ENCODE measurements at places on chromosomes 6 and 20.

DNA sequence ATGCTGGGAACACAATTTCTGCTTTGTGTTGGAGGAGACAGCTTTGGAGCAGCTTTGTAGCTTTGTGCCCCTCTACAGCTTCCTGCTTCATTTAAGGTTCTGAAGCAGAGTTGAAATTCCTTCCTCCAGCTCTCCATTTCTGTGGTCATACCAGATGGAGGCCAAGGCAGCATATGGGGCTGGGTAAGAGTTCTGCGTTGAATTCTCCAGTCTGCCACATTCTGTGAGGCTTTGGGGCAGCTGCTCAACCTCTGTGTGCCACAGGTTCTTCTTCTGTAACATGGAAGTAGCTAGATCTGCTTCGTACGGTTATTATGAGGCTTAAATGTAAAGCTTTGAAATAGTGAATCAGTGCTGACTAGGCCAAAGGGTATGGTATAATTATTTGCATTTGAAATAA lies 2.9 kb upstream of the TRIM26 start:
- no peak for DNase-seq

DNA sequence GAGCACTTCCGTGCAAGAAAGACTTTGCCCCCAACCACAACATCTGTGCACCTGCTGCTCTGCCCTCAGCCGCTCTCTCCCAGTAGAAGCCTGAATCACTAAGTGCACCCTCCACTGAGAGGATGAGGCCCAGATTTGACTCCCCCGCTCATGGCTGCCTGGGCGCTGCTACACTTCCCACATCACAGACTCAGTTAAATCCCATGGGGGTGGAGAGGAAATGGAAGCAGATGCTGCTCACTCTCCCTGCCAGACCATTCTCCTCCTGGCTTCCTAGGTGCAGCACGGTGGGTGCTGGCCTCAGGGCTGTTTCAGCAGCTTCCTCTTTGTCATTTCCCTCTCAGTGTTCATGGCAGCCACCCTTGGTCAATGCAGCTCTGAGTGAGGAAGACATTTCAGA lies 4.8 kb downstream of the CST5 start:
- DNase-seq, result no peak

GRCh38 chr6:90739802-90740201 lies 152.9 kb upstream of the MAP3K7 start:
- no peak for DNase-seq

GRCh38 chr6:121810158-121811032 lies 374.9 kb downstream of the GJA1 start:
- DNase-seq, result no peak

DNA sequence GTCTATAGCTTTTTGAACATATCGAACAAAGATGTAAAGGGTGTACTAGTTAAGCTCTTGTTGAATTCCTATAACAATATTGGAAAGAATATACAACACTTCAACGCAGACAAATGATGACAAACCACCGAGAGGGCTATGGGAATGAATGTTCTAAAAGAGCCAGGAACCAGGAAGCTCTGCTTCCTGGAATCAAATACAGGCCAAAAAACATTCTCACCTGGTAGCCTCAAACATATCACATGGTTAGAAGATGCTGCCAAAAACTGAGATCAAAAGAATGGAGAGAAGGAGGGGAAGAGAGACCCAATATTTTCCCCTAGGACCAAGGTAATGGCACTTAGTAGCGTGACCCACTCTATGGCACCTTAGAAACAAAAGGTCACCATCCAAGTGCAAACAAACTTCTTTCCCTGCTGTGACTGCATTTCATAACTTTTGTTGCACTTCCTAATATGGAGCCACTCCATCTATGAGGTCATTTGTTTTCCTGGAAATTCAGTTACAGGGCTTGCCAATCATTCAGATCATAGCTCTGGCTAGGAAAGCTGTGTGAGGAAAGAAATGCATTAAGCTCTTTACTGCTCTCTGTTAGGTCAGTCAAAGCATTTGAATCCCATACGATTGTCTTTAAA lies 199.2 kb upstream of the NT5E start:
- DNase-seq, result peak; percentile 33

DNA sequence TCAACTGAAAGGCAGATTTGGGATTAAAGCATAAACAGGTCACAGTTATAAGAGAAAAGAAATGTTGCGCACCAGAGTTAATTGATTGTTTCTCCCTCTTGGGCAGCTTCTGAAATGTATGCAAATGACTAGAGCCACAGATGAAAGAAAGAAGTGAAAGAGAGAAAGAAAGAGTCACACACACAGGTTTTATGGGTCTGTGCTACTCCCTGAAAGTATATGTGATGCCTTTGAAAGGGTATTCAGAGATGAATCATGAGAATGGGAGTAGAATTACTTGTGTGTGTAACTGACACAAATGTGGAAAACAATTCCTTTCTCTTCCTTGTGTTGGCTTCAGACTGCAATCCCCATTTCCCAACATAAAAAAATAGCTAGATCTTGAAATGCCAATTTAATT lies 196.9 kb downstream of the FOXA2 start:
- peak; percentile 44 for DNase-seq

GRCh38 chr20:59316911-59317731 lies 16.7 kb downstream of the EDN3 start:
- no peak for DNase-seq

DNA sequence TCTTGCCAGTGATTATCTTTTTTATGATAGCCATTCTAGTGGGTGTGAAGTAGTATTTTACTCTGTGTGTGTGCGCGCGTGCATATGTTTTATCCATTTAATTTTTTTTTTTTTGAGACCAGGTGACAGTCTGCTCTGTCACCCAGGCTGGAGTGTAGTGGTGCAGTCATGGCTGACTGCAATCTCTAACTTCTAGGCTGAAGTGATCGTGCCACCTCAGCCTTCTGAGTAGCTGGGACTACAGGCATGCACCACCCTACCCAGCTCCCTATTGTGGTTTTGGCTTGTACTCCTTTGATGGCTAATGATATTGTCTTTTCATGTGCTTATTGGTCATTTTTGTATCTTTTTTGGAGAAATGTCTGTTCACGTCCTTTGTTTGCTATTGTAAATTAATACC lies 33.3 kb downstream of the ITCH start:
- no peak for DNase-seq

DNA sequence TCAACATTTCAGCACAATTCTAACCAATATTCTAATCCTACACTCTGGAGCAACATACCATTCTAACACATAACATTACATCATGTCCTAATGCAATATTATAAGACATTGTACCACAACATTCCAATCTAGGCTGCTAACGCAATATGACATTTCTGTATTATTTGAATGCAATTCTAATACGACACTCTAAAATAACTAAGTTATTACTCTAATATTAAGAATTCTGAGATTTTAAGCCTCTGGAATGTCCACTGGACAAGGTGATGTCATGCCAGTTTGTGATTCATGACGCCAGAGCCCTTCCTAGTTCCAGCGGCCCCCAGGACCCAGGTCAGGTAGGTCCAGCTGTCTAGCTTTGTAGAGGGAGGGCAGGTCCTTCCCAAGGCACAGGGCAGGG lies 69.7 kb upstream of the SIRPA start:
- peak; percentile 71 for DNase-seq

DNA sequence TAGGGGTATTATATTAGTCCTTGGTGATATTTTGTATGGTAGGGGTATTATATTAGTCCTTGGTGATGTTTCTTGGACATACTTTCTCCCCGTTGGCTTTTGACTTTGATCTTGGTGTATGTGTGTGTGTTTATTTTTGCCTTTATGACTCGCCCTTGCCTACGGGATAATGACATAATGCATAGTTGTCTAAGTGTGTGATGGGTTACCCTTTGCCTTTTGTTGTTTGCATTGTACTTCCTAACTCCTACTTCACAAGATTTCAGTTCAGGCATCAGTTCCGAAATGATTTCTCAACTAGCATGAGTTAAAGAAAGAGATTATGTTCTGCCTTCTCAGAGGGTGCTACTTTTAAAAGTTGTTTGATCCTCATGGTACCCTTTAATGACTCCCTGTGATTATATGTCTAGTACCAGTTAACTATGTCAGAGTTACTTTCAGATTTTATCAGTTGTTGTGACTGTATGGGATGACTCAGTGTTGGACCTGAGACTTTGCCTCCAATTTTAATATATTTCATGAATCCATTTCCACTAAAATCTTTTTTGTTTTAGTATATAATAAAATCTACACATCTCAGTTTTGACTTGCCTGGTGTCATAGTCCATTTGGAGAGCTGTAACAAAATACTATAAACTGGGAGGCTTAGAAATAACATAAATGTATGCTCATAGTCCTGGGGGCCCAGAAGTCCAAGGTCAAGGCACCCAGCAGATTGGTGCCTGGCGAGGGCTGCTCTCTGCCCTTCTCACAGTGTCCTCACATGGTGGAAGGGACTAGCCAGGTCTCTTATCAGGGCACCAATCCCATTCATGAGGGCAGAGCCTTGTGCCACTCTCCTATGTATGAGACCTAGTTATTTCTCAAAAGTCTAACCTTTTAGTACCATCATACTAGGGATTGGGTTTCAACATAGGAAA lies 34.1 kb downstream of the CDYL start:
- DNase-seq, result peak; percentile 91

GRCh38 chr20:33803921-33804337 lies 7.2 kb upstream of the CHMP4B start:
- peak; percentile 88 for DNase-seq

- no peak for DNase-seq
Observed at GRCh38 chr6:514396-514978, 122.9 kb downstream of the IRF4 start.

- DNase-seq, result no peak
Observed at GRCh38 chr20:6480328-6481200, 286.9 kb upstream of the BMP2 start.

DNA sequence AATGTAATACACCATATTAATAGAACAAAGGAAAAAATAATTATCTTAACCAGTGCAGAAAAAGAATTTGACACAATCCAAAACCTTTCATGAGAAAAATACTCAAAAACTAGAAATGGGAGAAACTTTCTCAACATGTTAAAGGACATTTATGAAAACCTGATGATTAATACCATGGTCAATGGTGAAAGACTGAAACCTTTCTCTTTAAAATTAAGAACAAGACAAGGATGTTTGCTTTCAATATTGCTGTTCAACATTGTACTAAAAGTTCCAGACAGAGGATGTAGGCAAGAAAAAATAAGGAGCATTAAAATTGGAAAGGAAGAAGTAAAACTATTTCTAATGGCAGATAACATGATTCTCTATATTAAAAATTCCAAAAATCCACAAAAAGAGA lies 981.3 kb upstream of the FLRT3 start:
- DNase-seq, result no peak

- DNase-seq, result peak; percentile 97
Observed at GRCh38 chr6:47729019-47729418, 30.6 kb downstream of the ADGRF4 start.

- DNase-seq, result no peak
Observed at GRCh38 chr6:80478030-80478429, 371.6 kb downstream of the BCKDHB start.

DNA sequence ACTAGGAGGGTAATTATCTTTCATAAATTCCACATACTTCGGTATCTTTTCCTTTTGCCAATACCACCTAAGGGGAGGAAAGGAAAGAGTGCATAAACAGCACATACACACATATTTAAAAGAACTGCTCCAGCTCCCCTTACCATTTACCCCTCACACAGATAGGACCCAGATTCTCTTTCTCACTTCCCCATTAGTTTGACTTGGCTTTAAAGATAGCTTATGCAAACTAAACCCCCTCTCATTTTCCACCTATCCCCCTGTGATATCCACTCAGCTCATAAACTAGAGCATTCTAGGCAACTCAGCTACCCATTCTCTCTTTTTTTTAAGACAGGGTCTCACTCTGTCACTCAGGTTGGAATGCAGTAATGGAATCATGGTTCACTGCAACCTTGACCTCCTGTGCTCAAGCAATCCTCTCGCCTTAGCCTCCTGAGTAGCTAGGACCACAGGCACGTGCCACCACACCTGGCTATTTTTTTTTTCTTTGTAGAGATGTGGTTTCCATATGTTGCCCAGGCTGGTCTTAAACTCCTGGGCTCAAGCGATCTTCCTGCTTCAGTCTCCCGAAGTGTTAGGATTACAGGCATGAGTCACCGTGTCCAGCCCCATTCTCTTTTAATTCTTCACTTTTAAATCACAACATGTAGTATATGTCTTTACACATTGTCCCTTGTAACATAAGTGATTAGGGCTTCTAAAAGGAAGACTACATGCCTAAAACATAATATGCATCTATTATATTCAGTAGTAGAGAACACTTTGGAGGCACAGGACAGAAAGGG lies 4.0 kb downstream of the FUCA2 start:
- DNase-seq, result peak; percentile 22

GRCh38 chr6:57104336-57104735 lies 14.3 kb downstream of the ZNF451 start:
- DNase-seq, result no peak

DNA sequence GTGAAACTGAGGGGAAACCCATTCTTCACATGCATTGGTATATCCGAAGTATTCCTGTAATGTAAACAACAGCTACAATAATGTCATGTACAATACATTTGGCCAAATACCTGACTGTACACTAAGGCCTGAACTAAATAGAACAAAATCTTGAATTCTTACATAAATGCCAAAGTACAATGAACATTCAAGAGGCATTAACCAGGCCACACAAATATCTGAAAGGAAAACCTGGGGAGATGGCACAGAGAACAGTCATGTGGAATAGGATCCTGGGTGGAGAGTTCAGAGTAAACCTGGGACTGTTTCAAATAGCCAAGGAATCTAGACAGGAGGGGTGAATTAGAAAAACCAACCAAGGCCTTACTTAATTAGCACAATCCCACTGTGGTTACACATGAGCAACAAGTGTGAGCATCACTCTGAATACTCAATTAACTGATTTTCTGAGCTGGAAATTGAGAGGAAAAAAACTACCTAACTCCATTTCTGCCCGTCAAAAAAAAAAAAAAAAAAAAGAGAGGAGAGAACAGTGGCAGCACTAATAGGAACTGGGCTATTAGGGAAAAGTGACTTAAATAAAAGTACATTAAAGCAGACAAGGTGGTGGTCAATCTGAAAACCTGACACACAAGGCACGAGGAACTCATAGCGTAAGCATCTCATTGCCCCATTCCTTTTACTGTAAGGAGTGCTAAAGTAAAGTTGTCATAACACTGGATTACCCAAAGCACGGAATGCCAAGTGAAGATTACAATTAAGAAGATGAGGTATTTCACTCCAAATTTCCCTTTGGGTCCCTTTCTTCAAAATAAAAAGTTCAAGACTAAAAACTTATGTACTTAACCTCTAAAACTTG lies 10.9 kb downstream of the SNX5 start:
- no peak for DNase-seq

DNA sequence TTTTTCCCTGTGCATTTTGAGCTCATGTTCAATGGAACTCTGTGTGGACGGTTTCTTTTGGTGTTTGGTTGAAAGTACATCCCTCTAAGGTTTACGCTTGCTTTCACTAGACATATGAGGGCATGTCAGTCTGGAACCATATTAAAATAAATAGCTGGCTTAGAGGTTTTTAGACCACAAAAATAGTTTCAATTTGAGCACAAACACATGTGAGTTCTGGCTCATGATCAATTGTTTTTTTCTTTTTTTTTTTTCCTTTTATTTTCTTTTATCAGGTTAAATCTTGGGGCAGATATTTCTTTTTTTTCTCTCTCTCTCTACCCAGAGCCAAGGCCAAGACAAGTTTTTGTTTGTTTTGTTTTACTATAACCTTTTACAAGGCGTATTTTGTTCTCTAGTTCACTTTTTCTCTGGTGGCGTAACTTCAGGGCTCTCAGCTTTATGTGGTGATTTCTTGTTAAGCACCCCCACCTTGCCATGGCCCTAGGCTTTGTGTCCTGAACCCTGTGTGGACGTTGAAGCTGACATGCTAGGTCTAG lies 92.9 kb downstream of the SHLD1 start:
- no peak for DNase-seq
